ENCODE measurements at places on chromosomes 7 and 10.

DNA sequence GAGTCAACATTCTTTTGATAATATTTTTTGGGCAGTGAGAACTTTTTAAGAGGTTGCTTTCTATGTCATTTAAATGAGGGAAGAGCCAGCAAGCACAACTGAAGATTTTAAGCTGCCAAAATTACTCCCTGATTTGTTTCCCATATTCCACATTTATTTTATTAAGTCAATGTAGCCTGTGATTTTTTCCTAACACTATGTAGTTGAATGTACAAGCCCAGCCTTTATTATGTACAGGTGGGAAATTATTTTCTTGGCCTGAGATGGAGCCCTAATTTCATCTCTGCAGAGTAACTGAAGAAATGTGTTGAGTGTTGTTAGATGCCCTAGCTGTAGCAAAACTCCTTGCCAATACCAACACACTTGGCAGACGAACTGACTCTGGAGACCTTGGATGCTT, 83.1 kb upstream of the MINDY3 start:
- DNase-seq: no peak

GRCh38 chr10:123395906-123396305, 241.7 kb downstream of the BUB3 start:
- no peak for DNase-seq

DNA sequence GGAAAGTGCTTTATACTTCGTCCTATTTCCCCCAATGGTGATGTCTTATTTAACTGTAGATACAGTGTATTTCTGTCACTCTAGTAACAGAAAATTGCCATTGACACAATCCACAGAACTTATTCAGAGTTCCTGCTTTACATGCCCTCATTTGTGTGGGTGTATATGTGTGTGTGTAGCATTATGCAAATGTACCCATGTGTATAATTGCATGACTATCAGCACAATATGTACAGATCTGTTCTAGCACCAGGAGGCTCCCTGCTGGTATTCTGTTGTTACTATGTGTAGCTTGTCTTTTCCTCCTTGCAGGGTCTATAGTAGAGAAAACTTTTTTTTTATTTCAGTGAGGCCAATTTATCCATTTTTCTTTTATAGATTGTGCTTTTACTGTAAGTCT, 16.5 kb downstream of the CYP3A43 start:
- DNase-seq: no peak

GRCh38 chr7:157523766-157524421, 187.1 kb downstream of the DNAJB6 start:
- no peak for DNase-seq

DNA sequence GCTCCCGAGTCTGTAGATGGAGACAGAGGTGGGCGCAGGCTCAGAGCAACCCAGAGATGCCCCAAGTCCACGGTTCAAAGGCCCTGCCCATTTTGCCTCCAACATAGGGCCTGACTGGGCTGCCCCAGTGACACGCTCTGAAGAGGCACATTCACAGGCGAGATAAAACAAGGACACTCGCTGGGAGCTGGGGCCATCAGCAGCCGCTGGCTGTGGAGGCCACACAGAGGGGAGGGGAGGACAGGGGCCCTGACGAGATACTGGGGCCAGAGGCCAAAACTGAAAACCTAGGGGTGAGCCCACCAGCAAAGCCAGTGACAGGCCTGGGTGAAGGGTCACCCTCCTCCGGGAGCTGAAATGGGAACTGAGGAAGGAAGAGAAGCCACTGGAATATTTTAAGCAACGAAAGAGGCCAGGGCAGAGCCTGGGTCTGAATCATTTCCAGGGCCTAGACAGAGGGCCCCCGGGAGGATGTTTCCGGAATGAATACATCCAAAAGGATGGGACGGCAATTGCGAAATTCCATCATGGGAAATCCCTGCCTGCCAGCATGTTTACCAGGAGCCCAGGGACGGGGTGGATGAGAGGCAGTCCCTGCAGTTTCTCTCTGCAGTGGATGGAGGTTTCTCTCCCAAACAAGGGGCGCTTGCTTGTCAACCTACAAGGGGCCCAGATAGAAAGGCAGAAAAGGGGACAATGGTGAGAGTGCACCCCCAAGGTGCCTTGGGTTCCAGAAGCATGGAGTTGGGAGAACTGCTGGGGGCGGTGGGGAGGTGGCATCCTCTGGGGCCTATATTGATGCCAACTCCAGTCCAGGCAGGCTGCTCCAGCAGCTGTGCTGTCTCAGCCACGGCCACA, 29.0 kb upstream of the HSPA12A start:
- peak; percentile 57 for DNase-seq

- no peak for DNase-seq
These were observed 216.1 kb upstream of the KAT6B start for GRCh38 chr10:74610299-74610698.

GRCh38 chr10:19316204-19316870, 267.7 kb downstream of the MALRD1 start:
- DNase-seq: no peak

Measured in left hindlimb (tissue), 1 donor.